Left renal pelvis (tissue), 4 donors: ENCODE measurements at places on chromosomes 5 and 9.

DNA sequence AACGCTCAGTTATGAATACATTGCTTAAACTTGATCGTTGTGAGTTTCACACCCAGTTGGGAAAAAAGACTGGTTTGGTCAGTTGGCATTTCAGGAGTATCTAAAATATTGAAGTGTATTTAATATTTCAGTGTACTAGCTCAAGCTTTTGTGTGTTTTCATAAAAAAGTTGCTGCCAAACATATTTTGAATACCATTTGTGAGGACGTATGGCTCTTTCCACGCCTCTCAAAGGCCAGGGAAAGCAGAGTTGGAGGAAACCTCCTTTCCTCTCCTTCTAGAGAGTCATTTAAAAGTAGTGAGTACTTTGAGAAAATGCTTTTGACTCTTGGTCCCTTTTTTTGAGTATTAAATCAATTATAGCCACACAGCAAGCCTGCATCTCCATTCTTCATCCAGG is 43.2 kb upstream of the ANKRD33B start:
- DNase-seq, result no peak

GRCh38 chr9:18366184-18366583 is 107.8 kb upstream of the ADAMTSL1 start:
- no peak for DNase-seq

DNA sequence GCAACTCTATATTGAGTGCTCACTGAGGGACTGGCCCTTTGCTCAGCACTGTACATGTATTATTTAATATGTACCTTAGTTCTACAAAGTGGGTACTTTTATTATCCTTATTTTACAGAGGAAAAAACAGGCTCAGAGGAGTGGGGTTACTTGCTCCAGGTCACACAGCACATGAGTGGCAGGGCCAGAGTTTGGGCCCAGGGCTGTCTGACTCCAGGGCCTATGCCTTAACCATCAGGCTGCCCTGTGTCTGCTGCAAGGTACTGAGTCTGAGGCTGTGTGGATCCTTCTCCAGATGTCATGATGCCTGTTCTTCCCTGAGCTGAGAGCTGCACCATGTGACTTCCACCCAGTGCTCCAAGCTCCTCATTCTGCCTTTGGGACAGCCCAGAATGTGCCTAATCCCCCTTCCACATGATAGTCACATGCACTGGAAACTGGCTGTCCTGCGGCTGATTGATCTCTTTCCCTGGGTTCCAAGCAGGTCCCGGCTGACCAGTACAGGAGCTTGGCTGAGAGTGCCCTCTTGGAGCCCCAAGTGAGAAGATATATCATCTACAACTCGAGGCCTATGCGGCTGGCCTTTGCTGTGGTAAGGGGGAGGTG is 15.4 kb downstream of the TMEM268 start:
- no peak for DNase-seq

- DNase-seq, result no peak
Measured at GRCh38 chr5:168471785-168472184, 14.5 kb upstream of the RARS1 start.

DNA sequence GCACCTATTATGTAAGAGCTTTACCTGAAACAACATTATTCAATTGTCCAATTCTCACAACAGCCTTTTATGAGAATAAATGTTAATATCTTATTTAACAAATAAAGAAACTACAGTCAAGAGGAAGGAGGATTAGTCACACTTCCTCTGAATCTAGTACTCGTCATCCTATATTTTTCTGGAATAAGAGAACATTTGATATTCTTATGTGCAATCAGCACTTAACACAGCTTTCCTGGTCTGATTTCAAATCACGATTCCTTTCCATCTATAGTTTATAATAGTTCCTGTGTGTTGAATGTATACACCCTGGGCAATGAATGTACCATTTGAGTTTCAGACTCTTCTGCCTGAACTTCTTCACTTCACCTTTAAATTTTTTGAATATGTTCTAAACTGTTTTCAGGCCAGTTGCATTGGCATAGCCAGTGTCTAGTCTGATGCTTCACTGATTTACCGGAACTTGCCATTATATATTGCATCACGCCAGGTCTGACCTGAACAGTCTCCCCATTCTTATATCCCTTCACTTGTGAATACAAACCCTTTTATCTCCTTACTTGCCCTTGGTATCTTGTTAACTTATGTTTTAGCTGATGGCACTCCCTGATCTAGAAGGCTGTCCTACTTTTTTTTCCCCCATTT is 698.3 kb downstream of the MAT2B start:
- DNase-seq, result no peak
